Ureter (tissue), 1 donor: ENCODE measurements at places on chromosomes 6 and 20. TPM values are rescaled to one million over a fixed set of nuclear protein-coding genes. Genes with fewer than 3 reads are reported as not detected.

DNA sequence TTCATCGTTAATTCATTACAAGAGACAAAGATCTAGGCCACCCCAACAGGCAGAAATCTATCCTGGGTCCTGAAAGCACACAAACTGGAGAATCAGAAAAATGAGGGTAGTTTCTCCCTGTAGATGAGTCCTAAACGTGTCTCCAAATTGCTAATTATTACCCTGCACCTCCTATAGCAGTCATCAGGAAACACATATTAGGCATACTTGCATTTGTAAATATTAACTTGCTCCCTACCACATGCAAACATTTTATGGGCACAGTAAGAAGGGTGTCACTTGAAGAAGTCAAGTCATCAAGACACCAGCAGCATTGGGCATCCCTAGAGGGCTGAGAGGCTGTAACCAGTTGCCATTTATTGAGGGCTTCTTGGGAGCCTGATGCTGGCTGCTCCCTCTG, 17.9 kb upstream of the SIRPB1 start:
- no peak for DNase-seq

- DNase-seq, result no peak
These were observed 12.1 kb upstream of the PAX1 start for GRCh38 chr20:21693322-21693721.

DNA sequence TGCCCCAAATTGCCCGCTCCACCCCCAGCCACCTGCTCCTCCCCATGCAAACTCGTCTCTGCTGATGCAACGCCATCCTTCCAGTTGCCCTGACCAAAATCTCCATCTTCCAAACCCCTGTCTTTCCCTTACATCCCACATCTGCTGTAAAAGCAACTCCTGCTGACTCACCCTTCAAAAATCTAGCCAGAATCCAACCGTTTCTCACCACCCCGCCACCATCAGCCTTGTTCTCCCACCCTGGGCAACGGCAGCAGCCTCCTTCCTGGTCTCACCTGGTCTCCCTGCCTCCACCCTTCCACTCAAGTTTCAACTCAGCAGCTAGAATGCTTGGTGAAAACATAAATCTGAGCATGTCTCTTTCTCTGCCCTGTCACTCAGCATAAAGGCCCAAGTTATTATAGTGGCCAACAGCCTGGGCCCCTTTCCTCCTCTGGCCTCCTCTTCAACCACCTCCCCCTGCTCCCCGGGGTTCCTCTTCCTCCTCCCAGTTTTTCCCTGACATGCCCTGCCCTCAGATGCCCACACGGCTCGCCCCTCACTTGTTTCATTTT, 7.2 kb upstream of the SYNJ2 start:
- DNase-seq, result no peak

- no peak for DNase-seq
These were observed 25.4 kb upstream of the KCNB1 start for GRCh38 chr20:49507741-49508434.

GRCh38 chr6:36844232-36845170, 5.3 kb upstream of the CPNE5 start:
- no peak for DNase-seq

GRCh38 chr6:142796571-142796970, 148.4 kb downstream of the HIVEP2 start:
- DNase-seq, result no peak

DNA sequence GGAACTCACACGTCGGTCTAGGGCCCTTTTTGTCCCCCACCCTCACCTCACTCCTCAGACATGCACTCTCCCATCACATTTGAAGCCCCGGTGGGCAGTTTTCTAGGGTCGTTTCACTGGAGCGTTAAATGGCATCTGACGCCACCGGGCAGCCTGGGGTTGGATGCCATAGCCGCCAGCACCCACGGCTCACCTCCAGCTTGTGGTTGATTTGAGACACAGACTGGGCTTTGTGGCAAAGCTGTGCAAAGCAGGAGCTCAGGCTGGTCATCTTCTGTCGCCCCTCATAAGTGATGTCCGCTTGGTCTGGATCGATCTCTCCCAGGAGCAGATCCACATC, 530 bp downstream of the GOPC start:
- DNase-seq, result no peak

- no peak for DNase-seq
These were observed 3.8 kb upstream of the SIRPB1 start for GRCh38 chr20:1623501-1624205.

- DNase-seq, result no peak
These were observed 33.5 kb upstream of the SYNCRIP start for GRCh38 chr6:85676086-85676729.

DNA sequence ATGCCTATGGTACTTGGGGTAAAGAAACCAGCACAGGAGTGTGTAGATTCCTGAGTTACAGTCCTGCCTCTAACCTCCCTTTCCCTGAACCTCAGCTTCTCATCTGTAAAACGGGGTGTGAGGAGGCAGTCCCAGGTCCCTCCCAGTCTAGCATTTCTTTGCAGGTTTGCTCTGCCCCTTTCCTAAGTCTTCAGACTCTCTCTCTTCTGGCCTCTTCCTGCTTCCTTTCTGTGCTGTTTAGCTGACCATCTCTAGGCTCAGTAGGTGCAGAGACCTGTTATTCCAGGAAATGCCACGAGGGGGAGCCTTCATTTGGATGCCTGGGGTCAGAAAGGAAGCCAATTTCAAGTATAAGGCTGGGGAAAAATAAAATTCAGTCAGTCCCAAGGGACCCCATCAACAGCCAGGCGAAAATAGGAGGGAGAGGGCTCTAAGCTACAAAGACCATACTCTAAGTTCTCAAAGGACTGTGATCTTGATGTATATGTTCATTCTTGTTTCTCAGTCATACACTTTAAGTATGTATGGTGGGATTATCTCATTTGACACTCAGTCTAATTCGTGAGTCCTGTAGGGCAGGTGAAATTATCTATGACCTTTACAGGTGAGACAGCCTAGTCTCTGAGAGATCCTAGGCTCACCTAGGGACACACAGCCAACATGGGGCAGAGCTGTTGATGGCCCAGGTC, 89.1 kb downstream of the NCR2 start:
- DNase-seq, result peak; percentile 90

DNA sequence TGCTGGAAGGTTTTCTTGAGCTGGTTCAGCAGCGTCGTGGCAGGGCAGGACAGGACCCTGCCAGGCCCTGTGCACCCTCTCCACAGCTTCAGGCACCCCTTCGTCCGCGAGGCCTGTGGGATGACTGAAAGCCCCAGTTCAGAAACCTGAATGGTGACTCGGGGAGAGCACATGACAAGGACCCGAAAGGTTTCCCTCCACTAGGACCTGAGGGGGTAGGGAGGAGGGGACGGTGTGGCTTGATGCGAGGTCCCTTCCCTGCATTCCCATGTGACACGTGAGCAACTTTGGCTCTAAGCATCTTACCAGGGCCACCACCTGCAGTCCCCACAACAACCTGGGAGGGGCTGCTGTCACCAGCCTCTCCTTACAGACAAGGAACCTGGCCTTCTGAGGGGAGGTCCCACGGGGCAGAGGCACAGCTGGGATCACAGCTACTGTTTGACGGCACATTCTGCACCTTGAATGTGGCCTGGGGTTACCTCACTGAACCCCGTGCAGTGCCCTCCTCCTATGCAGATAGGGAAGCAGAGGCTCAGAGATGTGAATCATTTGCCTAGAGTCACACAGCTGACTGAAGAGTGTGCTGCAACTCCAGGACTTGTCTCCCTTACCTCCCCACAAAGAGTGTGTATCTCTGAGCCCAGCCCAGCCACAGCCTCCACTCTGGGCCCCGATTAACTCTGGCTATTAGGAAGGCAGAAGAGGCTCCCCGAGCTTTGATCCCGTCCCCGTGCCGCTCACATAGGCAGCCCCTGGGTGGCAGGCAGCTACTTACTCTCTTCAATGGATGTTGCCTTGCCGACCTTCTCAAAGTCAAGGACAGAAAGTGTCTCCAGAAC, 84.6 kb downstream of the PTPN1 start:
- no peak for DNase-seq

SPTLC3 gene
- 26.4 TPM for total RNA-seq

TINAG gene
- not detected for total RNA-seq

FOXQ1 gene
- 130 TPM for total RNA-seq

HNF4A gene
- not detected for total RNA-seq
